ENCODE measurements at places on chromosomes 16 and 17. TPM values are rescaled to one million over a fixed set of nuclear protein-coding genes. Genes with fewer than 3 reads are reported as not detected.

- no peak overlapping the region for H3K27ac ChIP-seq
- no peaks in the 10 kb centered on the region for H3K27me3 ChIP-seq
- H3K36me3 ChIP-seq, result no peaks in the 10 kb centered on the region
- no peak for DNase-seq
- H3K4me3 ChIP-seq, result no peak overlapping the region
- no peaks in the 10 kb centered on the region for H3K4me1 ChIP-seq
These were observed 110.7 kb downstream of the GSG1L start for GRCh38 chr16:27952811-27953210.

- DNase-seq, result no peak
- peak overlapping the region; percentile 94 for H3K4me3 ChIP-seq
- peaks cover 53% of the 10 kb centered on the region for H3K4me1 ChIP-seq
- no peaks in the 10 kb centered on the region for H3K27me3 ChIP-seq
- peak overlapping the region; percentile 99 for H3K27ac ChIP-seq
These were observed 951 bp downstream of the RPL19 start for GRCh38 chr17:39200957-39201510.

- no peaks in the 10 kb centered on the region for H3K4me1 ChIP-seq
- no peak overlapping the region for H3K4me3 ChIP-seq
- H3K36me3 ChIP-seq, result no peaks in the 10 kb centered on the region
- DNase-seq, result no peak
These were observed 22.3 kb downstream of the ARHGAP23 start for GRCh38 chr17:38450557-38451029.

DNA sequence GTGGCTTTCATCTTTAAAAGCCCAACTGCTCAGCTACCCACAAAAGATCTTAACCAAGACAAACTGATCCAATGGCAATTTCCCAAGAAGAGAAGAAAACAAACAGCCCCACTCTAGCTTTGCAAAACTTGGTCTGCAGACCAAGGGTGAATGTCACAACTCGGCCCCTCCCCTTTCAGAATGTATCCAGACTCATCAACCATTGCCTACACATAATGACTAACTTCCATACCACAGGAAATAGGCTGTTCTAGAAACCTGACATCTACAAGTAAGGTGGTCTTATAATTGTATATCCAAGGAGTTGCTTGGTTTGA is 16.0 kb downstream of the DCUN1D3 start:
- H3K27me3 ChIP-seq, result no peaks in the 10 kb centered on the region
- DNase-seq, result no peak
- no peaks in the 10 kb centered on the region for H3K36me3 ChIP-seq
- no peak overlapping the region for H3K4me3 ChIP-seq
- no peak overlapping the region for H3K27ac ChIP-seq

The HSPB9 gene
- total RNA-seq, result not detected

DNA sequence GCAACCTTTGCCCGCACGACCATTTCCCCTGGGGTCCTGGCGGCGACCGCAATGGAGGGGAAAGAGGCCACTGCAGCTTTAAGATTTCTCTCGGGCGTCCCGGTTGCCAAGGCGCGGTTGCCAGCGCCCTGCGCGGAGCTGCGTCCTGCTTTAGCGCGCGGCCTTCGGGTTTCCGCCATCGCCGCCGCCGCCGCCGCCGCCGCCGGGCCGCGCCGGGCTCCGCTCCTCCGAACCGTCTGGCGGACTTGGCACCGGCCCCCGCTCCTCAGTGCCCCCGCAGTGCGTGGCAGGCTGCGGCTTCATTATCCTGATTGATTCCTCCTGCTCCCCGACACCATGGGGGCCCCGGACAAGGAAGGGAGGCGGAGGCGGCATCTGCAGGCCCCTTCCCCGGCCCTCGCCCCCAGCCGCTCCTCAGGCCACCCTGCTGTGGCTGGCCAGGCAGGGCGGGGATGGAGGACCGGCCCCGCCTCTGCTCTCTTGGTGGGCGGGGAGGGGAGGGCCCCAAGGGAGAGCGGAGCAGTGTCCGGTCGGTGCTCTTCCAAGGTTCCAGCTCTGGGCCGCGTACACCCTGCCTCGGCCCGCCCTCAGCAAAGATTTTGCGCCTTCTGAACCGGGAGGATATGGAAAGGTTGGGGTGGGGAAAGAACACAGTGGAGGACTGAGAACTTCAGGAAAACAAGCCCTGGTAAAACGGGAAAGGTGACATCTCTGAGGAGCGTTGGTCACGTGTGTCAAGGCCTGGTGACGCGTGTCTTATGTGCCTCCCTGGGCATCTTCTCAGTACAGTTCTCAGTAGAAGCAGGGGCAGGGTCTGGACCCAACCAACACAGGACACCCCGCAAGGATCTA is 34.0 kb downstream of the NEUROD2 start:
- peak; percentile 52 for DNase-seq
- peaks cover 5% of the 10 kb centered on the region for H3K36me3 ChIP-seq
- no peak overlapping the region for H3K4me3 ChIP-seq
- H3K4me1 ChIP-seq, result peaks cover 10% of the 10 kb centered on the region
- H3K27ac ChIP-seq, result no peak overlapping the region
- peaks cover 20% of the 10 kb centered on the region for H3K27me3 ChIP-seq

GRCh38 chr16:15949210-15950160 is at the start of gene ABCC1:
TSS of gene ABCC1 (plus strand) at chr16:15949616. CDS start at chr16:15949752, 136 bp downstream.
- no peaks in the 10 kb centered on the region for H3K36me3 ChIP-seq
- peak within 1 kb of the TSS; percentile 80 for H3K27ac ChIP-seq
- DNase-seq, result peak; percentile 77
- H3K4me3 ChIP-seq, result peak within 1 kb of the TSS; percentile 65
- peaks cover 33% of the 10 kb centered on the region for H3K4me1 ChIP-seq
- H3K27me3 ChIP-seq, result no peaks in the 10 kb centered on the region

DNA sequence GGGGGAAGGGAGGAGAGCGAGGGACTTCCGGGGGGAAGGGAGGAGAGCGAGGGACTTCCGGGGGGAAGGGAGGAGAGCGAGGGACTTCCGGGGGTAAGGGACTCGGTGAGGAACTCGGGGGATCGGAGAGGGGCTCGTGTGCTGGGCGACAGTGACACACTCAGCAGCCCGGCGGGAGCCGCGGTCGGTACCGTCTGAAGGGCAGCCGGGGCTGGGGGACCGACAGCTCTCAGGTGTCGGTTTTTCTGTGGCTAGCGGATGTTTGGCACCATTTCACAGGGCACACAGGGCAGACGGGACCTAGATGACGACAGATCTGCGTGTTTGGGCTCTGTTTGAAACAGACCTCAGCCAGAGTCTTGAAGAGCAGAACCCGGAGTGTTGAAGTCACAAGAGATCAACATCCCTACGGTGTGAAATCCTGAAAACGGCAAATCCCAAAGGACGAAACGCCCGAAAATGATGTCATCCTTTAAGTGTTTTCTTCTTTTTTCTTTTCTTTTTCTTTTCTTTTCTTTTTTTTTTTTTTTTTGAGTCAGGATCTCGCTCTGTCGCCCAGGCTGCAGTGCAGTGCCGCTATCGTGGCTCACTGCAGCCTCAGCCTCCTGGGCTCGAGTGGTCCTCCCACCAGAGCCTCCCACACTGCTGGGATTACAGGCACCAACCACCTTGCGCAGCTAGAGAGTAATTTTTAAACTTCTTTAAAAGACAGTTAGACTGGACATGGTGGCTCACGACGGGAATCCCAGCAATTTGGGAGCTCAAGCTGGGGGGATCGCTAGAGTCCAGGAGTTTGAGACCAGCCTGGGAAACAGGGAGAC is 23.9 kb downstream of the ZNF778 start:
- H3K4me1 ChIP-seq, result peaks cover 11% of the 10 kb centered on the region
- DNase-seq, result peak; percentile 94
- H3K36me3 ChIP-seq, result no peaks in the 10 kb centered on the region
- peak overlapping the region; percentile 74 for H3K4me3 ChIP-seq
- H3K27me3 ChIP-seq, result no peaks in the 10 kb centered on the region

DNA sequence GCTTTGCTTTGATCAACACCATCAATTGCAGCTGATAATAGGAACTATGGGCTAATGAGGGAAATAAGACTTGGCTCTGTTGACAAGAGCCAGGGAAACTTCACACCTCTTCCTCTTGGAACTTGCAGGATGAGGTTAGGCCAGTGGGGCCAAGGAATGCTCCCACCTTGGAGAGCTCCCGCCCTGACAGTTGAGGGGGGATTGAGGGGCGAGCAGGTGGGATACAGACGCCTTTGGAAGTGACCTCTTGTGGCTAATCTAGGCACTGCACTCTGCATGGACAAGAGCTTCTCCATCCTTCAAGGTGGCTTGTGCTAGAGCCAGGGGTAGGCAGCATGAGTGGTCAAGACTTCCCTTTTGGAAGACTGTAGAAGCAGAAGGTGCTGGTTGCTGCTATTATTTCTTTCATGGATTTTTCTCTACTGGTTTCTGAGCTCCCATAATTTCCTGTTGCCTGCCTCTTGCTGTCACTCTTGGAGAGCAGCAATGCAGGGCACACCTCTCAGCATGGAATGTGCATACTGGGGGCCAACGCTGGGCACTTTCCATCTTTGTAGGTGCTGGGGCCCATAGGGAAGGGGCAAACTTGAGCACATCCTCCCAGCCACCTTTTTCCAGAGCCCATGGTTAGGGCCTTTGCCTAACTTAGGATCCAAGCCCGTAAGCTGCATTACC is 2.3 kb upstream of the PHF12 start:
- peak overlapping the region; percentile 66 for H3K27ac ChIP-seq
- H3K27me3 ChIP-seq, result no peaks in the 10 kb centered on the region
- peak; percentile 72 for DNase-seq
- no peak overlapping the region for H3K4me3 ChIP-seq
- H3K4me1 ChIP-seq, result peaks cover 15% of the 10 kb centered on the region

The ZFPM1 gene
- total RNA-seq, result 32.2 TPM

The NPW gene
- 0.70 TPM for total RNA-seq

The GALR2 gene
- not detected for total RNA-seq

- no peak overlapping the region for H3K4me3 ChIP-seq
- no peaks in the 10 kb centered on the region for H3K4me1 ChIP-seq
- no peak for DNase-seq
- H3K36me3 ChIP-seq, result peaks cover 8% of the 10 kb centered on the region
These were observed 84.8 kb upstream of the PLEKHM1 start for GRCh38 chr17:45575126-45575885.

The TMIGD1 gene
- not detected for total RNA-seq

DNA sequence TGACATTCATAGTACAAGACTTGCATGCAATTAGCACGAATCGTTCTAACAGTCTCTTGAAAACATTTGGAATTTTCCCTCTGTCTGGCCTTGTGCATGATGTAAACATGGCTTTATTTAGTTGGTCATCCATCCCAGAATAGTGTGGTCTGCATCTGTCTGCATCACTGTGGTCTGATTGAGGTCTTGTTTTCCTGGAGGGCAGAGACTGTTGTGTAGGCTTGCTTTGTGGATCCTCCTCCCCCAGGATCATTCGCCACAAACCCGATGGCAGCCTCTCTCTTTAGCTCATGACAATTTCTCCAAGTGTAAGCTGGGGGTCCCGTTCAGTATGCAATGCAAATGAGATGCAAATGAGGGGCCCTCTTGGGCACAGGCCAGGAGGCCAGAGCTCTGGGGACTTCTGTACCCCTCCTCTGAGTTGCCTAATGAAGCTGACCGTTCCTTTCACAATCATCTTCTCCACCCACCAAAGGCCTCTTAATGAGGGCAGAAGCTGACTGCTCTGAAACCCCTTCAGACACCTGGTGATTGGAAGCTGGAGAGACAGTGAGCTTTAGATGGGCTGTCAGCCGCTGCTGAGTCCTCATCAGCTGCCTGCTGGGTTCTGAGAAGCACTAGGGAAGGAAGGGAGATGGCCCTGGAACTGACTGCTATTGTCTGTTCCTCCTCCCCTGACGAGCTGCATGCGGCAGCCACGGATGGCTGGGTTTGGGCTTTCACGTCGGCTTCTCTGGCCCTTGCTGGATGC is 201.2 kb upstream of the CACNG3 start:
- no peak overlapping the region for H3K4me3 ChIP-seq
- no peak for DNase-seq
- H3K4me1 ChIP-seq, result no peaks in the 10 kb centered on the region
- H3K36me3 ChIP-seq, result peaks cover 11% of the 10 kb centered on the region
- no peak overlapping the region for H3K27ac ChIP-seq

DNA sequence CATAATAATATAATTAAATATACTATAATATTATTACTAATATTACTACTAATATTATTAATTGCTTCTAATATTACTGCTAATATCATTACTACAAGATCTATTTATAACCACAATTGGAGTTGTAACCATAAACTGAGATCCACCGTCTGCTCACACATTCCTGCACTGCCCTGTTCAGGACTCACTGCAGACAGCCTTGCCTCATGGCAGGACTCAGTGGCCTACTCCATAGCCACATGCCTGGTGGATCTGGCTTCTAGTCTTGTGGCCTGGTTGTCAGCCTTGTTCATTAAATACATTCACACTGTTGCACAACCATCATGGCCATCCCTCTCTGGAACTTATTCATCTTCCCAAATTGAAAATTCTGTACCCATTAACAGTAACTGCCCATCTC is 48.0 kb downstream of the SRL start:
- H3K4me1 ChIP-seq, result no peaks in the 10 kb centered on the region
- no peak for DNase-seq
- H3K27ac ChIP-seq, result no peak overlapping the region

The EVPL gene
- not detected for total RNA-seq

The RAB26 gene
- 0.62 TPM for total RNA-seq

- H3K27me3 ChIP-seq, result no peaks in the 10 kb centered on the region
- peaks cover 5% of the 10 kb centered on the region for H3K36me3 ChIP-seq
- H3K27ac ChIP-seq, result no peak overlapping the region
These were observed 2.3 kb downstream of the DLG4 start for GRCh38 chr17:7217113-7217987.

GRCh38 chr16:27779641-27780164 is 229.8 kb downstream of the KATNIP start:
- no peaks in the 10 kb centered on the region for H3K36me3 ChIP-seq
- no peaks in the 10 kb centered on the region for H3K27me3 ChIP-seq
- no peak for DNase-seq
- H3K4me3 ChIP-seq, result no peak overlapping the region
- no peaks in the 10 kb centered on the region for H3K4me1 ChIP-seq

The ZNF205 gene
- not detected for total RNA-seq

- H3K4me1 ChIP-seq, result peaks cover 10% of the 10 kb centered on the region
- H3K27ac ChIP-seq, result no peak overlapping the region
- H3K4me3 ChIP-seq, result no peak overlapping the region
- no peaks in the 10 kb centered on the region for H3K36me3 ChIP-seq
These were observed 110.6 kb downstream of the METRNL start for GRCh38 chr17:83190004-83190385.

- no peak overlapping the region for H3K4me3 ChIP-seq
- peaks cover 15% of the 10 kb centered on the region for H3K4me1 ChIP-seq
- no peaks in the 10 kb centered on the region for H3K27me3 ChIP-seq
- no peak overlapping the region for H3K27ac ChIP-seq
These were observed 3.3 kb upstream of the CSNK2A2 start for GRCh38 chr16:58201163-58201562.

- no peak within 1 kb of the TSS for H3K27ac ChIP-seq
- DNase-seq, result peak; percentile 30
- H3K4me3 ChIP-seq, result no peak within 1 kb of the TSS
- H3K36me3 ChIP-seq, result no peaks in the 10 kb centered on the region
- peaks cover 19% of the 10 kb centered on the region for H3K4me1 ChIP-seq
These were observed at the start of gene TNK1 for GRCh38 chr17:7380855-7381683. TSS of gene TNK1 (plus strand) at chr17:7381089. CDS start at chr17:7382927, 1,838 bp downstream.

DNA sequence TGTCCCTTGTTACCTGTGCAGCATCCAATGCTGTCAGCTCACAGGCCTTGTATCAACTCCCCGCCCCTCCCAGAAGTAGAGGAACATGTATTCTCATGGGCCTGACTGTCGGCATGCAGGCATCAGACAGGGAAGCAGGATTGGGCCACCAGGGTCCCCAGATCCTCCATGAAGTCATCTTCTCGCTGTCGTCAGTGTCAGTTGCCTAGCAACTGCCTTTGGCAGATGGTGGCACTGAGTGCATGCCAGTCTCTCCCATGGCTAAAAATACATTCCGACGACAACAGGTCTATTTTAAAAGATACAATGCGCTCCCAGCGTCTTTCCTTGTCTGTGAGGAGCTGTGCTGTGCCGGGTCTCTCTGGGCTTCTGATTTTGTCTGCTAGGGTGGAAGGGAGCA is 36.8 kb upstream of the CES5A start:
- H3K4me3 ChIP-seq, result no peak overlapping the region
- no peak for DNase-seq

The CDH5 gene
- total RNA-seq, result not detected
